ENCODE measurements at places on chromosomes 1 and 21.
A peak's percentile ranks its signal among the peaks of the same experiment; 100 is the strongest.

GRCh38 chr1:47468709-47469389 is 31.0 kb downstream of the FOXD2 start:
- no peak for DNase-seq

DNA sequence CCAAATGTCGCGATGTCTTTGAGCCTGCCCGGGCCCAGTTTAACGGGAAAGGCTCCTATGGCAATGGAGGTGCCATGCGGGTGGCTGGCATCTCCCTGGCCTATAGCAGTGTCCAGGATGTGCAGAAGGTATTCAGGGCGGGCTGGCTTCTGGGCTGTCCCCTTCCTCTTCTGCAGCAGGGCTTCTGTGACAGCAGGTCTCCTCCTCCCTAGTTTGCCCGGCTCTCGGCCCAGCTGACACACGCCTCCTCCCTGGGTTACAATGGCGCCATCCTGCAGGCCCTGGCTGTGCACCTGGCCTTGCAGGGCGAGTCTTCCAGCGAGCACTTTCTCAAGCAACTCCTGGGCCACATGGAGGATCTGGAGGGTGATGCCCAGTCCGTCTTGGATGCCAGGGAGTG is 3.0 kb downstream of the ADPRS start:
- DNase-seq: no peak

GRCh38 chr1:184605941-184606340 is 148.7 kb downstream of the EDEM3 start:
- no peak for DNase-seq

DNA sequence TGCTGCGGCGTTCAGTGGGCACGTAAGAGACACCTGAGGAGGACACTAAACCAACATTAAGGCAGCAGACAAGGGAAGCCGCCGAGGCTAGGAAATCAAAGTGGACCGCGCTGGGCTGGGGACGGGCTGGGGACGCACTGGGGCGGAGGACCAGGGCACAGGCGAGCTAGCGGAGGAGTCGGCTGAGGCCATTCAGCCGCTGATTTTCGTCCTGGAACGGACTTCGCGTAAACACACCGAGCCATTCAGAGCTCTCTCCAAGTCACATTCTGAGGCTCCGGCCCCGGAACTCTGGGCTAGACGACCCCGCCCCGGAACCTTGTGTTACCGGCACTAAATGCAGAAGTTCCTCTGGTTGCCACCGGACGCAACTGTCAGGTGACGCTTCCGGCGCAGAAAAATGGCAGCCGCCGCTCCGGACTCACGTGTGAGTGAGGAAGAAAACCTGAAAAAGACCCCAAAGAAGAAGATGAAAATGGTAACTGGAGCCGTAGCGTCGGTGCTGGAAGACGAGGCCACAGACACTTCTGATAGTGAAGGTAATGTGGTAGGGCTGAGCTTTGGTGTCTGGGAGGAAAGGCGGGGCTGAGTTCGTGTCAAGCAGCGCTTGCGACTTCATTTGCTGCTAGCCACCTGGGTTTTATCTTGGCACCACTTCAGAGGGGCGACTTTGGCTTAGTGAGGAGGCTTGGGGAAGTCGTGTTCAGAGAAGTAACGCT is at the start of gene RRP15:
RRP15 (plus strand) TSS at position 377 of the 719 bp plus-strand sequence; CDS start at position 401, 24 bp downstream.
- peak; percentile 85 for DNase-seq

DNA sequence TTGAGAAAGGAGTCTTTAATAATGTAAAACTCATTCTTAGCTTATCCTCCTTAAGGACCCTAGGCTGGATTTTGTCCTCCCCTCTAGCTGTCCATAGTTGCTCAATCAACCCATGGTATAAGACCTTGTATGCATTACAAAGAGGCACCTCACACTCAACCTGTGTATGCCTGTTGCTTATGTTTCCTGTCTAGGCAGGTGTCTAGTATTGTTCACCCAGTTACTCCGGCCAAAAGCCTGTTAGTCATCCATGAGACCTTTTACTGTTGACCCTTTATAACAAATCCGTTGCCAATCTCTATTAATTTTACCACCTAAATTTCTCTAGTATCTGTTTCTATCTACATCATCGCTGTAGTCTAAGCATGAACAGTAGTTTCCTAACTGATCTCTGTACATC is 3.7 kb downstream of the LYPLAL1 start:
- no peak for DNase-seq

GRCh38 chr1:170176772-170177171 is 31.0 kb downstream of the NTMT2 start:
- no peak for DNase-seq

GRCh38 chr1:56973923-56974742 is 8.3 kb upstream of the C8B start:
- DNase-seq: no peak

GRCh38 chr1:54282101-54282847 is 82.3 kb downstream of the MRPL37 start:
- DNase-seq: no peak

- no peak for DNase-seq
These were observed 2.3 kb upstream of the PLA2G2A start for GRCh38 chr1:19981507-19982312.

DNA sequence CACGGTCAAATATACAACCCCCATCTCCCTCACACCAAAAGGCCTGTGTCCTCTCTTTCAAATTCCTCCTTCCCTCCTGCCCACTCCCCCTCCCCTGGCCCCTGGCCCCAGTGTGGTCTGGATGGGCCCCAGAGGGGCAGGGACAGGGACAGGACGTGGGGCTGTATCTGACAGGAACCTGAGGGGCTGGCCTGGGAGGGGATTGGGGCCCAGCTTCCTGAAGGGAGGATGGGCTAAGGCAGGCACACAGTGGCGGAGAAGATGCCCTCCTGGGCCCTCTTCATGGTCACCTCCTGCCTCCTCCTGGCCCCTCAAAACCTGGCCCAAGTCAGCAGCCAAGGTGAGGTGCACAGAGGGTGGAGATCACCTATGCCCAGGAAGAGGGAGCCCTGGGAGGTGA is at the start of gene MPL:
MPL (plus strand) TSS at position 231 of the 400 bp plus-strand sequence; CDS start at position 262, 31 bp downstream.
- DNase-seq: no peak

GRCh38 chr21:15221799-15222386 is 157.1 kb upstream of the NRIP1 start:
- no peak for DNase-seq

DNA sequence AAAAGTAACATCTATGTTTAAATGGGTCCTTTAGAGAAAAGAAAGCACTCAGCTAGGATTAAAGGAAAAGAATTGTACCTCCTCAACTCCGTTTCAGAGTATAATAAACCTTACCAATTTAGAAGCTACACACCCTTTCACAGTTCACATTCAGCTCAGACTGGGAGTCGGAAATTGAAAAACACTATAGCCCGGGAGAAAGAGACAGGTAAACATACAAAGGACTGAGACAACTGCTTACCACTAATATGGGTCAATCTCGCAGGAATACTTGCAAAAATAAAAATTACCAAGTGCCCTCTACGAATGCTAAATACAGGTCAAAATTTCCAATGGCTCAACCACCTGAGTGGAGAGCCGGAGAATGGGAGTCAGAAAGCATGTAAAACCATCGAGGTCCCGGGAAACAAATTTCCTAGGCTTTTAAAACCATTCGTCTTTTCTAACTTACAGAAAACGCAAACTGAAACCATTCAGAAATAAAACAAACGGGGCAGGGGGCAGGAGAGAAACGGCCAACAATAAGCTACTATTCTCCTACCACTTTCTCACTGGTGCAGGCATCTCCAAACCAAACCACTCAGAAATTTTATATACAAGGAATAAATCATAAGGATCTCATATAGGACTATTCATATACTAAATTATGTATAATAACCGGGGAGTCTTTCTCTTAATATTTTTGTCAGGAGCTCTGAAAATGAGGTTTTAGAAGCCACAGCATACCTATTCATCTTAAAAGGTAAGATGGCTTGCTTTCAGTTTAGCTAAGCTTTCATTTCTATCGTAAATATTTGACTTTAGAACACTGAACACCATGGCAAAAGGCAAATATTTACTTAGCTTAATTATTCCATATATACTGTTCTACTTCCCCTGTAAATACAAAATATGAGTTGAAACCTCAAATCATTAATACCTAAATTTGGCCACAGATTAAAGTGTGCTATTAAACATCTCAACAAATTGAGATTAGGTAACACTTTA is 136.5 kb downstream of the RERE start:
- no peak for DNase-seq

- no peak for DNase-seq
These were observed 8.5 kb upstream of the CTRC start for GRCh38 chr1:15429701-15430149.

GRCh38 chr1:212074856-212075255 is 39.3 kb downstream of the DTL start:
- DNase-seq: no peak

DNA sequence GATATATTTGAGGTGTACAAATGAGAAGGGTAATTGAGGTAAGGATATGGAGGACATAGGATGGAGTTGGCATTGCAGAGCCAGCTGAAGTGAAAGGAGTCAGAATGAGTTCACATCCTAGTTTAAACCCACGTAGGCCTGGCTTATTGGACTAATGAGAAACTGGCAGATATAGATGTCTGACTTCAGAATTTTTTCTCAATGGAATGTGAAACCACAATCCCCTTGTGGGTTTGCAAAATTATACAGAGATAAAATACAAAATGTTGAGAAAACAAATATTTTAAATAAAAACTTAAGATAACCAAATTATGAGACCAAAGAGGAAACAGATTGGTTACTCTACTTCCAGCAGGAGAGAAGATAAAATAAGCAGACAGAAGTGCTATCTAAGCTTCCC is 277.4 kb upstream of the LRRC7 start:
- DNase-seq: peak; percentile 37

DNA sequence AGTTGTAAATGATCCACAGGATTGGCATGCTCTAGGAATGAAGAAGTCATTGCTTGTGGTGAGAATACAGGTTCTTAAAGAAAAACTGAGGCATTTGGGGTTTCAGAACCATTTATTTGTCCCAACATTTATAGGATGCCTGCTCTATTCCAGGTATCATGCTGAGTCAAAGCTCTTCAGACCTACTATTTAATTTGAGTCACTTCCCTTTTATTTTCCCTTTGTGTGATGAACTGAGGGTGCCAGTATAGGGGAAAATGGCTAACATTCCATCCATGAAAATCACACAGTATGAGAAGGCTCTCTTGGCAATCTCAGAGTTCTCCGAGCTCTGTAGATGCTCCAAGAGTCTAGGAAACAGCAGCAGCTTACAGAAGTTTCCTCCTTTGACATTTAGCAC is 110.4 kb downstream of the RNF220 start:
- no peak for DNase-seq

DNA sequence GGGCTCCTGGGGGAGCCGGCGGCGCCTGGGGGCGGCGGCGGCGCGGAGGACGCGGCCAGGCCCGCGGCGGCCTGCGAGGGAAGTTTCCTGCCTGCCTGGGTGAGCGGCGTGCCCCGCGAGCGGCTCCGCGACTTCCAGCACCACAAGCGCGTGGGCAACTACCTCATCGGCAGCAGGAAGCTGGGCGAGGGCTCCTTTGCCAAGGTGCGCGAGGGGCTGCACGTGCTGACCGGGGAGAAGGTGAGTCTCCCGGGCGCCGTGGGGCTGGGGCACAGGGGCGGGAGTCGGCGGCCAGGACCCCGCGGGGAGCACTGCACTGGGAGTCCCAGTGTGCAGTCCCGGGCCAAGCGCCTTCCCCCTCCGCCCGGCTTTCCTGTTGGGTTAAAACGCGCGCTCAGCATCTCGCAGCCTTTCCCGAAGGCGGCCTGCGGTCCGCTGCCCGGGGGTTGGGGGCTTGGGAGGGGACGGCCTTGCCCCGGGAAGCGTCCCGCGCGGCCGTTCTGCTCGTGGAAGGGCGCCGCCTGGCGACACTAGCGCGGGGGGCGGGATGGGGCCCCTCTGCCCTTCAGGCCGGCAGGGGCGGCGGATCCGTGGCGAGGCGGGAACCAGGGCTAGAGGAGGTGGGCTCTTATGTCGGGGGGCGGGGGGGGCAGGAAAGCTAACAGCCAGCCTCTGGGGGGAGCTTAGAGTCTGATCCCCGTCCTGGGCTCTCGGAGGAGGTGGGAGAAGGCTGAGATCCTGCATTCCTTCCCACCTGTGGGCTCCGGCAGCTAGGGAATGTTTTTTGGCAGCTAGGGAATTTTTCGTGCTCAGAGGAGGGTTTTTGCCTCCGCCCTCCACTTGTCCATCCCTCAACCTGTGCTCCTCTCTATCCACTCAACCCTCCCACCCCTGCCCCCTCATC is 1.1 kb downstream of the HUNK start:
- no peak for DNase-seq

DNA sequence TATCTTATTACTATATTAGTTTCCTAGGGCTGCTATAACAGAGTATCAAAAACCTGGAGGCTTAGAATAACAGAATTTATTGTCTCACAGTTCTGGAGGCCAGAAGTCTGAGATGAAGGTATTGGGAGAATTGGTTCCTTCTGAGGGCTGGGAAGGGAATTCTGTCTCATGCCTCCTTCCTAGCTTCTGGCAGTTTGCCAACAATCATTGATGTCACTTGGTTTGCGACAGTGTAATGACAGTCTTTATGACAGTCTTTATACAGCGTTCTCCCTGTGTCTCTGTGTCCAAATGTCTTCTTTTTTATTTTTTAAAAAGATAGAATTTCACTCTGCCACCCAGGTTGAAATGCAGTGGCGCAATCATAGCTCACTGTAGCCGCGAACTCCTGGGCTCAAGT is 15.8 kb upstream of the CENPF start:
- DNase-seq: no peak

- DNase-seq: no peak
These were observed 61.6 kb downstream of the LRRN2 start for GRCh38 chr1:204623894-204624361.

GRCh38 chr1:114260805-114261484 is 107.3 kb upstream of the SYT6 start:
- no peak for DNase-seq

DNA sequence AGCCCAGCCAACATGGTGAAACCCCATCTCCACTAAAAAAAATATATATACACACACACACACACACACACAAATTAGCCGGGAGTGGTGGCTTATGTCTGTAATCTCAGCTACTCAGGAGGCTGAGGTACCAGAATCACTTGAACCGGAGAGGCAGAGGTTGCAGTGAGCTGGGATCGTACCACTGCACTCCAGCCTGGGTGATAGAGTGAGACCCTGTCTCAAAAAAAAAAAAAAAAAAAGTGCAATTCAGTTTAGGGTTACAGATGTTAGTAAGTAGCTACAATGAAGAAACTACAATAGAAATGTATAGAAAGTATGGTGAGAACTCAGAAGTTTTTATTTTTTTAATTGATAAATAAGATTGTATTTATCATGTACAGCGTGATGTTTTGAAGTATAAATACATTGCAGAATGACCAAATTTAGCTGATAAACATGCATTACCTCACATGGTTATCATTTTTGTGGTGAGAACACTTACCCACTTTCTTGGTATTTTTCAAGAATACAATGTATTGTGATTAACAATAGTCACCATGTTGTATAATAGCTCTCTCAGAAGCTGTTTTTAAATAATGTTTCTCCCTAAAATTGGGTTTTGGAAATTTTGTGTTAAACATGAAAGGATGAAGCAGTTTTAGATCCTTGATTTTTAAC is 17.9 kb downstream of the KDM1A start:
- no peak for DNase-seq

- no peak for DNase-seq
These were observed 115.1 kb upstream of the GJB5 start for GRCh38 chr1:34639701-34640100.

DNA sequence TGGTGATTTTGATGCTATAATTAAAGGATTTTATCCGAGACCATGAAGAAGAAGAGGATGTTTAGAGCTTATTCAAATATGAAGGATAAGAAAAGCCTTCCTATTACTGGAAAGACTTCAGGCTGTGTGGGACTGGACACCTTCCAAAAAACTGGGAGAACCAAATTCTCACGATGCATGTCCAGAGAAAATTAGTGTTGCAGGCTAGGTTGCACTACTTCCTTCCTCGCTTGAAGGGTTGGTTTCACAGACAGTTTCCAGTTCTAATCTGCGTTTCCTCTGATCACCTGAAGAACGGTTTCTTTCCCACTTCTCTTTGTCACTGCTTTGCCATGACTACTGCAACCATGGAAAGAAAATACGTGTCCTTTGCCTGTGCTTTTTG is 2.0 kb downstream of the MTARC2 start:
- no peak for DNase-seq

All from astrocyte of the cerebellum (primary cell).